ENCODE measurements at places on chromosomes 7 and 10.

DNA sequence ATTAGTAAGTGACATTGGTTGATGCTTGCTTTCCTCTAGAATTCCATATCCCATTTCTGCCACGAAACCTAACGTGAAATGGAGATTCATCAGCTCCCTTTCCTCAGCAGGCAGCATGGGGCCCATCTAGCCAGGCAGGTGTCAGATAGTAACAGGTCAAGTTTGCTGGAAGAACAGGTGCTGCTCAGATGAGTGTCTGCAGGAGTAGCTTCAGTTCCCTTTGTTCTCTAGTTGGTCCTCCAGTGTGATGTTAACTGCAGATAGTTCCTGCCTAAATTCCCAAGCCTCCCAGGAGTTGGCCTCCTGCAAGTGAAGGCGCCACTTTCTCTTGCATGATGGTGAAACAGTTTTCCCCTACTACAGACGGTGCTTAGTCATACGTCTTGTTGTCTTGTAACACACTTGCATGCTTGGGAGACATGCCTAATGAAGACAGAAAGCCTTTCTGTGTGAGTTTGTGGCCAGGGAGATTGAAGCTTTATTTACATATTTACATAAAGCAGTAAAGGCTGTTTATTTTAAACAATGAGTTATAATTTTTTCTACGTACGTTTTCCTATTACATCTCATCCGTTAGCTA is 175.4 kb downstream of the CHN2 start:
- DNase-seq = no peak

DNA sequence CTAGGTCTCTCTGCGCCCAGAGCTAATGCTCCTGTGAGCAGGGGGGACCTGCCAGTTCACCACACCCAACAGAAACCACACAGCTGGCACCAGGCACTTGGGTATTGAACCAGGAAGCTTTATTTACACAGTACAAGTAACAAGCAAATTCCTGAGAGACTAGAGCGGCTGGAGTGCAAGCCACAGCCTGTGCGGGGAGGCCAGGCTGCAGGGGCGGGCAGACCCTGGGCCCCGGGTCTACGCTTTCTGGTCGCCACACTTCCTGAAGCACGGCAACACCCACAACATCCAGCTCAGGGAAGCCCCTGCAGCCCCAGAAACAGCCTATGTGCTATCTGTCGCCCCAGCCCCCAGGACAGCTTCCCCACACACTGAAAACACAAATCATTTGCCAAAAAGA is 125.0 kb downstream of the FAM53B start:
- DNase-seq = no peak

DNA sequence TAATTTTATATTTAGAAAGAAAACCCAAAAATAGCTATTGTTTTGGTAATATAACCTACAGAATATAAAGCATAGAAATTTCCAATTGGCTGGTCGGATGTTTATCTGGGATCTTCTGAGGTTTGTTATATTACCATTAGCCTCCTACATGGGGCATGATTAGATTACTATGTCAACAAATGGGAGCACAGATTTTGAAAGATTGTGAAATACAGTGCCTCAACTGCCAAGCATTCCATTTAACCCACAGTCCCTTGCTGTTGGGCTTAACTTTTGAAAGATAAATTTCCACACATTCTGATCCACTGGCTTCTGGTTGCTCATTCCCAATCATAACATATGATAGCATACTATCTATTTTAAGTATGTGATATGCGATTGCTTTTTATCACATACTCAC is 455.4 kb upstream of the C7orf33 start:
- no peak for DNase-seq

- DNase-seq = peak; percentile 7
Observed at GRCh38 chr7:65509368-65510186, 135.9 kb downstream of the ZNF92 start.

DNA sequence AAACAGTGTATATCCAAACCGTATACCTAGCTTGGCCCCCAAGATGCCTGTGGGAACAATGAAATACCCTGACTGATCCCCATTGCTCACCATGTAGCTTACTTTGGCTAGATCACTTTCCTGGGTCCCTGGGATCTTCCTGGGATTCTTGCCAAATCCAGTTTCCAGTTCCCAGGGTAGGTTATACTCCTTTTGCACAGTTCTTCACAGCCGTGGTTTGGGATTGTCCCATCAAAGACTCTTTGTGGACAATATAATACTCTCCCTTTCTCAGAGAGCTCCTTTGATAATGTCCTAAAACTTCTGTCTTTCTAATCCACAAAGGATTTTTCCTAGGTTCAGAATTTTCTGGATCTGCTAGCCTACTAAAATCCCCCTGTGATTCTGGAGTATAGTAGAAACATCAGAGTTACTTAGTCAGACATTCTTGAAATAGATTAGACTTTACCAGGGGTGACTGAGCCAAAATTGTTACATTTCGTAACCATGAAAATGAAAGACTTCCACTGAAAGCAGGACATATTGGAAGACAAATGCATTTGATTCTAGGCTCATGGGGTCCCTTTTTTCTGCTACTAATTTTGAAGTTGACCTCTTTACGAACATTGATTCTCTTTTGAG is 388.3 kb upstream of the ETV1 start:
- no peak for DNase-seq

- no peak for DNase-seq
Observed at GRCh38 chr7:21548491-21548890, 5.7 kb downstream of the DNAH11 start.

GRCh38 chr7:2553831-2554581 is 1.3 kb downstream of the BRAT1 start:
- DNase-seq = no peak

GRCh38 chr7:37999673-38000072 is 79.2 kb downstream of the EPDR1 start:
- DNase-seq = no peak

DNA sequence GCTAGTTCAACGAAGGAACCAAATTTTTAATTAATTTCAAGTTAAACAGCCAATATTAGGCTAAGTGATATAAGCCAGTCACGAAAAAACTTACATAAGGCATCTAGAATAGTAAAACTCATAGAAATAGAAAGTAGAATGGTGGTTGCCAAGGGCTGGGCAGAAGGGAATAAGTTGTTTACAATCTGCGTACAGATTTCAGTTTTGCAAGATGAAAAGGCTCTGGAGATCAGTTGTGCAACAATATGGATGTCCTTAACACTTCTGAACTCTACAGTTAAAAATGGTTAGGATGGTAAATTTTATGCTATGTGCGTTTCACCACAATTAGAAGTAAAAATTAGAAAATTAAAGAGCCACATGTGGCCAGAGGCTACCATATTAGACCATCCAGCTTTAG is 13.3 kb downstream of the SCRN1 start:
- DNase-seq = no peak

DNA sequence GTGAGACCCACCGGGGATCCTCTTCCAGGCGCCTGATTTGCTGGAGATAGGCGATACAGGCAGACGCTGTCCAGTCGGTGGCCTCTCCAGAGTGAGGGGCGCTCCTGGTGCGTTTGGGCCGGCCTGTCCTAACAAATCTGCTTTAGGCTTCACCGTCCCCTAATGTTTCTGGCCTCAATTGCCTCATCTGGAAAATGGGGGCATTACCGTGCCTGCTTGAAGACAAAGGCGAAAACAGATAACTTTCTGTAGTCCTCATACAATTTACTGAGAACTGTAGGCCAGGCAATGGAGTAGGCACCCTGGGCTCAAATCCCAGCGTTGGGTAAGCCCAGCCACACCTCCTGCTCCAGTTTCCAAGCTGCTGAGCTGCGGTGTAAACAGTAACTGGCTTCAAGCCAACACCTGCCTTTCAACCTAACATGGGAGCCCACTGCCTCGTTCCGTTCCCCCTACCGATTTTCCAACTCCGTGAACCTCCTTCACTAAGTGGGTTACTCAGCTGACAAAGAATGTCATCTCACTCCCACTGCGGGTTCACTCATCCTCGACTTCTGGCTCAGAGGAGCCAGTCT is 589 bp upstream of the ZFAND4 start:
- peak; percentile 33 for DNase-seq

GRCh38 chr7:151438864-151439601 is 908 bp downstream of the CRYGN start:
- no peak for DNase-seq

Measured in right cardiac atrium (tissue), 5 donors.